ENCODE measurements at places on chromosomes 16 and 17.
A peak's percentile ranks its signal among the peaks of the same experiment; 100 is the strongest.

GRCh38 chr17:46979147-46979863, at the start of gene RPRML:
TSS of gene RPRML (minus strand) at chr17:46979253. CDS start at chr17:46979007, 246 bp downstream.
- DNase-seq, result peak; percentile 46

DNA sequence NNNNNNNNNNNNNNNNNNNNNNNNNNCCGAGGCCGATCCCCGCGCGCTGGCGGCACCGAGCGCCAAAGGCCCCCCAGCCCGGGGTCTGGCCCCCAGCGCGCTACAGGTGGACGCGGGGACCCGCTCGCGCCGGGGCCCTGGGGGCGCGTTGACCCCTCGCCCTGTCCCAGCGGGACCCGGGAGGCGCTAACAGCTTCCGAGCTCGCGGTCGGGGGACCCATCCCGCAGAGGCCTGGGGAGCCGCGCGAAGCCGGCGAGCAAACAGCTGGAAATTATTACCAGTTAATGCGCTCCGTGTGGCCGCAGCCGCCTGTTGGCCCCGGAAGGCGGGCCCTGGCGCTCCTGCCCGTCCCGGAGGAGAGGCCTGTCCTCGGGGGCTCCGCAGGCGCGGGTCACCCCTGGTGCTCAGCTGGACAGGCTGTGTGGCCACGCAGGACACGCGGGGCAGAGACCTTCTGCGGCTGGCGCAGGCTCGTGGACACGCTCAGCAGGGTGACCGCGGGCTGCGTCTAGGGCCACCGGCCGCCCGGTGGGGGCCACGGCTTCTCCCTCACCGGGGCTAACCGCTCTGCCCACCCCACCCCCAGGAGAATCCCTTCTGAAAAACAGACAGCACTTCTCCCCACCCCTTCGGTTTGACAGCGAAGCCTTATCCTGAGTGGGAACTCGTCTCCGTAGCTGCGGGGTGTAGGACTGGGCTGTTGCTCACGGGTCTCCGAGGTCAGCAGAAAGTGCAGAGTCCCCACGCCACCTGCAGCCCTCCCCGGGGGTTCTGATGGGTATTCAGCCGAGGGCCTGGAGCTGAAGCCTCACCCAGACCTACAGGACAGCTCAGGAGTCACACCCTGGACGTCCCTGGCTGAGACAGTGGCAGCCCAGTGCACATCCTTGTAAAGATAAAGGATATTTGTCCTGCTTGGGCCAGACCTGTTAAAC, 138.7 kb upstream of the RPH3AL start:
- peak; percentile 81 for DNase-seq

DNA sequence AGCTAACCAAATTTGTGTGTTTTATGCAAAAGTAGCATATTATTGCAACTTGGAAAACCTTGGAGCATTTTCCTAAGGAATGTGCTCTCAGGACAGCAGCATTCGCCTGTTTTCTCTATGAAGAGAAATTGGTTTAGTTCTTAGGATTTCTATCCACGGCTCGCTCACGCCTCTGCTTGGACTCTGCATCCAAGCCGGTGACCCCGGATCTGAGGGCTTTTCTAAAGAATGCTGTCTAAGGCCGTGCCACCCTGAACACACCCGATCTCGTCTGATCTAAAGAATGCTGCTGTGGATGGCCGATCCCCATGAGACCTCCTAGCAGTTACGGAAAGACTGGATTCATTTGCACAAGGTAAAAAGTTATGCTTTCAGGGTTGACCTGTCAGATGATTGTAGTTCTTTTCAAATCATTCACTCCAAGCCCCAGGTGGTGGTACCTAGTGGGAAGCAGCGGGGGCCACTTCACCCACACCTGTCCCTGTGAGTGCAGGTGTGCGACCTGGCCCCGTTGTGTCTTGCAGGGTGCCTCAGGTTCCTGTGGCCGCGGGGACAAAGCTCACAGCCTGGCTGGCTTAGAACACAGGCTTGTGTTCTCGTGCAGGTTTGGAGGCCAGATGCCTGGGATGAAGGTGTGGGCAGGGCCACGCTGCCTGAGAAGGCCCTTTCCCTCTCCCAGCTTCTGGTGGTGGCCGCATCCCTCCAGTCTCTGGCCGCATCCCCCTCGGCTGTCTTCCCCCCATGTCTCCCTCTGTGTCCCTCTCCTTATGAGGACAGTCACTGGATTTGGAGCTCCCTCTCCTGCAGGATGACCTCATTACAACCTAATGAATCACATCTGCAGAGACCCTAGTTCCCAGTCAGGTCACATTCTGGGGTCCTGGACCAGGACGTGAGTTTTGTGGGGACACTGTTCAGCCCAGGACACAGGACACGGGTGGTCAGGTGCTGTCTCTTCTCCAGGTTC, 71.1 kb downstream of the BANP start:
- DNase-seq, result no peak

DNA sequence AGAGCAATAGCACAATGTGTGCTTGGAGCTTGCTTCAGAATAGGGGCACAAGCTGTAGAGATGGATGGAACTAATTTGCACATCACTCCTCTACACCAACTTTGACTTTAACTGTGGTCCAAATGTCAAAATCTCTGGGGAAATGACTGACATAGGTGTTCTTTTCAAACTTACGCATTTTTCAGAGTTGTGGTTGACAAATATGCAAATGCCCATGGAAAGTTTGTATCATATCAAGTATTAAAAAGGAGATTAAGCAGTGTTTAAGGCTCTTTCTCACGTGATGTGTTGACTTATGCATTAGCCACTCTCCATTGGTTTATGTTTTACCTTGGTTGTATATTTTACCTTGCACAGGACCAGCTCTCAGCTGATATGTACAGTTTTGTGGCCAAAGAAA, 77.1 kb downstream of the ELAC2 start:
- DNase-seq, result no peak

GRCh38 chr16:73735018-73735417, 561.6 kb upstream of the PSMD7 start:
- DNase-seq, result peak; percentile 56

DNA sequence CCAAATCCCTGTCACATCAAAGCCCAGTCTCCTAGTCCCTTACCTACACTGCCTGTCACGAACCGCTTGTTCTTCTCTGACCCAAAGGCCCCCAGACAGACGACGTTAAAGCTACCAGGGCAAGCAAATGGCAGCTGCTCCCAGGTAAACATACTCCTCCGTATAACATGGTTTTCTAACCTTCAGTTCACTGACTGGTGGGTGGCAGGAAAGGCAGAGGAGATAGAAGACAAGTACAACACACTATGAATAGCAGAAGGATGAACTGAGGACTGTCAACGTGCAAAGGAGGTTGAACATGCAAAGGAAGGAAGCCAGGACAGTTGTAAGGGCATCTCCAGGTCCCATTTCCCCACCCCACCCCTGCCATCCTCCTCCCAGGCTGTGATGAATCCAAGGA, 449.8 kb downstream of the SHISA9 start:
- DNase-seq, result no peak

- DNase-seq, result peak; percentile 39
Measured at GRCh38 chr17:75010683-75011400, 1.6 kb upstream of the MRPL58 start.

- peak; percentile 76 for DNase-seq
Measured at GRCh38 chr17:31674717-31675349, 184.2 kb downstream of the COPRS start.

All from EL (cell line).